ENCODE measurements at places on chromosomes 6 and 20. TPM values are rescaled to one million over a fixed set of nuclear protein-coding genes. Genes with fewer than 3 reads are reported as not detected.

CAPN11 gene
- total RNA-seq = not detected

DLL1 gene
- total RNA-seq = 34.3 TPM

LY6G5C gene
- total RNA-seq = 13.8 TPM

PSORS1C1 gene
- not detected for total RNA-seq

ATF6B gene
- total RNA-seq = 79.5 TPM

HMGCLL1 gene
- total RNA-seq = 6.3 TPM

GPR6 gene
- not detected for total RNA-seq

RUNX2 gene
- total RNA-seq = not detected

CGAS gene
- 0.37 TPM for total RNA-seq

B3GAT2 gene
- 8.1 TPM for total RNA-seq

DAAM2 gene
- total RNA-seq = 0.59 TPM

ZKSCAN8 gene
- 37.4 TPM for total RNA-seq

WFDC10B gene
- not detected for total RNA-seq

HLA-DRA gene
- total RNA-seq = not detected

KCNG1 gene
- 3.6 TPM for total RNA-seq

DTNBP1 gene
- 13.2 TPM for total RNA-seq

UBE2J1 gene
- 31.5 TPM for total RNA-seq

MRPL18 gene
- total RNA-seq = 45.4 TPM

VTA1 gene
- 34.0 TPM for total RNA-seq

BIRC7 gene
- not detected for total RNA-seq

RPP21 gene
- 36.7 TPM for total RNA-seq

ADAM33 gene
- 0.27 TPM for total RNA-seq

CST4 gene
- not detected for total RNA-seq

DEFB118 gene
- not detected for total RNA-seq

SMPDL3A gene
- total RNA-seq = 10.0 TPM

BMP2 gene
- 0.66 TPM for total RNA-seq

TMC2 gene
- total RNA-seq = not detected

TP53TG5 gene
- total RNA-seq = not detected
